NCI-H1417 (cell line): ENCODE measurements at places on chromosomes 13 and 19.

GRCh38 chr13:100234524-100235136, 145.7 kb downstream of the PCCA start:
- no peak for DNase-seq

DNA sequence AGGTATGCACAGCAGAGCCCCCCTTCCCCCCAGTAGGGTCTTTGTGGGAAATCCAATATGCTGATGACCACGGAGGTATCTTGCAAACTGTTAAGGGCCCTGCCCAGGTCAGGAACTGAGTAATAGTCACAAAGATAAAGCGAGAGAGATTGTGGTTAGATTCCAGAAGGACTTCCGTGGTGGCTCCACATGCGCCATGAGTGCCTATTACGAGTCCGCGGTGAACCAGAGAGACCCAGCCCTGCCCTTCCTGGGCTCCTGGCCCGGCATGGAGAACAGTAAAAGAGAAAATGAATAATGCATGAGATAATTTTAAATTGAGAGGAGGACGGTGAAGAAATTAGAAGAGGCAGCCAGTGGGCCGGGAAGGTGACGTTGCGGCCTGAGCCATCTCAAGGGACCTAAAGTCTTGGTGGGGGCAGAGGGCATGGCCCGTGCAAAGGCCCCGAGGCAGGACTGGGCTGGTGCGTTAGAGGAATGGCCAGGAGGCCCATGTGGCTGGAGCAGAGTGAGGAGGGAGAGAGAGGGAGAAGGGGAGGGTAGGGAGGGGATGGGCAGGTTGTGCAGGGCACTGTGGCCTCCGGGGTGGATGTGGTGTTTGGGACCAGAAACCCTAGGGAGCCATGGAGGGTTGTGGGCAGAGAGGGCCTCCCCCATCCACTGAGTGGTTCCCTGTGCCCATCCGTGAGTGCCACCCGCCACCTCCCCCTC, 46.6 kb upstream of the NFIC start:
- no peak for DNase-seq

DNA sequence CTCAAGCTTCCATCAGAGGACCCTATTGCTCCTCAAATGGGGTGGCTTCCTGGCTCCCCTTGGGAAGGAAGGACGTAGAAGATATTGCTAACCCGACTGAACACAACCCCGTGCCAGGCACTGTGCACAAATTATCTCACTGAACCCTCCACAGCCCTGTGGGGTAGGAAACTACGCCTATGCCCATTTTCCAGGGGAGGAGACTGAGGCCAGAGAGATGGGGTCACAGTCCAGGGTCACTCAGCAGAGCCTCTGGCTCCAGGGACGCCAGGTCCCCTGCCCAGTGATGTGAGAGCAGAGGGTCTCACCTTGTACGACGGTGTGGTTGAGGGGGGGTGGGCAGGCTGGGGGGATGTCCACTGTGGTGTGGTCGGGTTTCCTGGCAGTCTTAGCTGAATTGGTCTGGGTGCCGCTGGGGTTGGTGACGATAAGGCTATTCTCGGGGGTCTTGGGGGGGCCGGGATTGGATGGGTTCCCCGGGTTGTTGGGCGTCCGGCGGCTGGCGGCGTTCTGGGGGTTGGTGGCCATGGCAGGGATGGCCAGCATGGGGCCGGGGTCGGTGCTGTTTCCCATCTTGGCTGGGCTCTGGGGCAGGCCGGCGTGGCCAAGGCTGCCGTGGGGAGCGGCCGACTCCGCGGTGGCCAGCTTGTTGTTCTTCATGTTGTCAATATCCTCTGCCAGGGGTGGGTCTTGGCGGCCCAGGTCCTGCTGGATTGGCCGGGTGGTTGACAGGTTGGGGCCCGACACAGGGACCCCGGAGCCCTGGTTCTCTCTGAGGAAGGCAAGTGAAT, 136.2 kb downstream of the IER2 start:
- no peak for DNase-seq

DNA sequence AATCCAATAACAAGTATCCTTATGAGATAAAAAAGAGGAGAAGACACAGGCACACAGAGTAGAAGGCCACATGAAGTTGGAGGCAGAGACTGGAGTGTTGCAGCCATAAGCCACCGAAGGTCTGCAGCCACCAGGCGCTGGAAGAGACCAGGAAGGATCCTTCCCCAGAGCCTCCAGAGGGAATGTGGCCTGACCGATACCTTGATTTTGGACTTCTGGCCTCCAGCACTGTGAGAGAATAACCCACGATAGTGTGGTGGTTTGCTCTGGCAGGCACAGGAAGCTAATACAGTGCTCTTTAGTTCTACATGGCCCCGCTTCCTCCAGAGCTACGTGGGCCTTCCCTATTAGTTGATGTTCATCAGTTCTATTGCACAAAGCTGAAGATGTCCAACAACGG, 15.3 kb upstream of the SULT2A1 start:
- DNase-seq, result no peak

DNA sequence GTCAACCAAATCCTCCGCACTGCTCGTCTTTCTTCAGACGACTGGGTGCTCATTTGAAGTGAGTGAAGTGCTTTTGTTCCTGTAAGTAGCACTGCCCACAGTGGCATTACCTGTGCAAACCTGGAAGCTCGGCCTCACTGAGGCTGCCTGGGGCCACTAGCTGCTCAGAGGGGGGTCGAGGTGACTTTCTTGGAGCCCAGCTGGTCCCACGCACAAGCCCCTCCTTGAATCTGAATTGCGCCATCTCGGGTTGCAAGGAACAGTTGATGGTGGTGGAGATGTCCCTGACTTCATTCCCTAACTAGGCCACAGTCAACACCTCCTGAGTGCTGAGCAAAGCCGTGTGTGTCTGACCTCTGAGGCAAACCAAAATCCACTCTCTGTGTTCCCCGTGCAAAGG, 79.3 kb upstream of the GPR183 start:
- no peak for DNase-seq

- no peak for DNase-seq
These were observed 1.4 kb downstream of the ABCA7 start for GRCh38 chr19:1041272-1041834.

DNA sequence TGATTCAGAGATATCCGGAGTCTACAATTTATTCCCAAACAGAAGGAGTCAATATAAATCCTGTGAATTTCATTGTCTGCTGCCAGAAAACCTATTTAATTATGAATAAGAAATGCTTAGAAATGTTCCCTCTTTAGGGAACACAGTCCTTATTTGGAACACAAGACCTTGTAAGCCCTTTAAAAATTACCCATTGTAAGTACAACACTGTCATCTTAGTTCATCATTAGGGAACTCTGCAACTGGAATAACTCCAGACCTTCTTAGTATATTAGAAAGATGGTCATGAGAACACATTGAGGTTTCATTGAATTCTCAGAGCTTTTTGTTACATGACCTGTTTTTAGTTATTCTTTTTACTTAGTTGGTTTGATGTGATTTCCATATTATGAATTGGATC, 548.5 kb upstream of the KLF12 start:
- no peak for DNase-seq
